Astrocyte of the cerebellum (primary cell): ENCODE measurements at places on chromosomes 2 and 18.

- peak; percentile 13 for DNase-seq
Observed at GRCh38 chr2:201234663-201235135, 25.6 kb upstream of the CASP8 start.

- no peak for DNase-seq
Observed at GRCh38 chr2:226052772-226053416, 653.4 kb downstream of the NYAP2 start.

DNA sequence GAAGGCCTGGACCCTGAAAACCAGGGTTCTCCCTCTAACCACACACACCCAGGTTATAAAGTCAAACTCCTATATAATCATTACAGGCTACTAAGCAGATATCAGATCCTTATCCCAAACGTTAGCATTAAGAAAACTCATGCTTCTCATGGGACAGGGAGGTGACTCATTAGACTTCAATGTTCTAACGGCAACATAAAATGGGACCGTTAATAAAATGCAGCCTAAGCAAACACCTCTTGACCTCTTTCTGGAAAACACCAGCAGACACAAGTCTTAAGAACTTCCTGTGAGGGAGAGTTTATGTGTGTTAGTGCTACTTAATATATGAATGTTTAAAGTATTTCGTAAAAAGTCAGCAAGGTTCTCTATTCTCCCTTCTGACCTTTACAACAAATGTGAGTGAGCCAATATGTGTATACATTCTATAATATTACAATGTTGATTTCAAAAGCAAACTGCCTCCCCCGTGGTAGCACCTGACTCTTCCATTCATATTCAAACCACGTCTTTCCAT is 31.7 kb downstream of the LPIN2 start:
- DNase-seq = peak; percentile 28

DNA sequence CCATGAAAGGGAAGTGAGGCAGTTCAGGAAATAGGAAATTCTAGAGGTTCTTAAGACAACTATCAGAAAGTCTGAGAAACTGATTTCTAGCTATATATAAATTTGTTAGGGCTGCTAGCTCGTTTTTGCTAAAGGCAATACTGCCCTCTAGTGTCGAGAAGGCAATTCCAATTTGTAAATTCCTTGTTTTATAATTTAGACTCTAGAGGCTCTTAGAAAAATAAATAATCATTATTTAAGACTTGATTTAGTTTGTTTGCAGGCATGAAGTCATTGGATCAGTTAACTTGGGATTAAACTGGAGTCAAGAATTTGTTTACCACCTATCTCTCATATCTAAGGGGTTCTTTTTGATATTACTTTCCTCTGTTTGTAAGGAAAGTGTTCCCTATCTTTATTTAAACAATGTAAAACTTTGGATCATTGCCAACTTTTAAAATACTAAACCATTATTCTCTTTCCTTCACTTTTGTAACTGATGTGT is 66.2 kb downstream of the ACVR2A start:
- peak; percentile 77 for DNase-seq

DNA sequence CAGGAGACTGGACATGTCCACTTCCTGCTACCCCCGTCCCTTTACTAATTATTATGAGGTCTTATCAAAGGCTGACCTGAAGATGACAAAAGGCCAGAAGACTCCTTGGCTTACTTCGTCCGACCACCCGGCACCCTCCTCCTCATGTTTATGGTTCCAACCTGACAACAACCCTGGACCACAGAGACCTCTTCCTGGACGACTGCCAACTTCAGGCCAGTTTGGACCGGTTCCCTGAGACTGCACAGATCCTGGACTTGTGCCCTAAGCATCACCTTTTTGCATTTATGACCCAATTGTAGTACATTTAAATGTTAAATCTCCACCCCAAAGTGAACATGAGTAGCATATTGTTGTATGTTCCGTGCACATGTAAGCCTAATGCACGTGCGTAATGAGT is 5.8 kb downstream of the DRC1 start:
- DNase-seq = no peak

DNA sequence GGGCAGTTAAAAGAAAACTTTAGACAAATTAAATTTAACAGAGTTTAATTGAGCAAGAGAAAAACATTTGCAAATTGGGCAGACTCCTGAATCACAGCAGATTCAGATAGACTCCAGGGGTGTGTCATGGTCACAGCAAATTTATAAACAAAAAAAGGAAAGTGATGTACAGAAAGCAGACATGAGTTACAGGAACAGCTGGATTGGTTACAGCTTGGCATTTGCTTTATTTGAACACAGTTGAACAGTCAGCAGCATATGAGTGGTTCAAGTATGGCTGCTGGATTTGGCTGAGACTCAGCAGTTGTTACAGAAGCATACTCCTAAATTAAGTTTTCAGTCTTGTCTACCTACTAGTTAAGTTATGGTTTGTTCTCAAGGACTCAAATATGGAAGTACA is 82.3 kb upstream of the NYAP2 start:
- DNase-seq = no peak

DNA sequence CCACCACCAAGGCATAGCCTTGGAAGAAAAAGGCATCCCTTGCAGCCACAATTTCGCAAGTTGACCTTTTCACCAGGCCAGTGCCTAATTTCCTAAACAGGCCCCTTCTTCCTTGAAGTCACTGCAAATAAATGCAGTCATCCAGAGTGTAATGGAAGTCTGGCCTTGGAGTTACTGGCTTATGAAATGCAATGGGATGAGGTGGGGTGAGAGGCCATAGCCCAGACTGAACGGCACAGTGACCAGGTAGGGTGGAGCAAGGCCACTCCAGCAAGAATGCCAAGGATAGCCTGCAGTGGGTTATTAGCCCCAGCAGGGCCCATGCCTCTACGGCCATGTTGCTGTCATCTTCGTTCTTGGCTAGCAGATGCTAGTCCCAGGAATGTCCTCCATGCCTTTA is 68.4 kb downstream of the BCL11A start:
- DNase-seq = no peak

DNA sequence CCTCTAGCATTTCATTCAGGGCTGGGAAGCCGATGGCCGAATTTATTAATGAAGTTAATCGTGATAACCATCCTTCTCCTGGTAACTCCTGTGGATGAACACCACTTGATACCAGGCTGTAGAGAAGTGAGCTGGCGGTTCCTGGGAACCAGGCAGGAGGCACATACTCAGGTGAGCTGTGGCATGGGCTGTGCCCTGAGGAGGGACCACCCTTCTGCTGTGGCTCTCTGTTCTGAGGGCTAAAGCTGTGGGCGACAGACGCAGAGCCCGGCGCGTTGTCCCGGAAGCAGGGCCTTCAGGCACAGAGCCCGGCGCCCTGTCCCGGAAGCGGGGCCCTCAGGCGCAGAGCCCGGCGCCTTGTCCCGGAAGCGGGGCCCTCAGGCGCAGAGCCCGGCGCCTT is 462.3 kb upstream of the SALL3 start:
- DNase-seq = no peak

- no peak for DNase-seq
Observed at GRCh38 chr2:52264488-52264887, 1232.6 kb upstream of the NRXN1 start.

GRCh38 chr2:18551169-18551568 is 9.3 kb downstream of the RDH14 start:
- no peak for DNase-seq

DNA sequence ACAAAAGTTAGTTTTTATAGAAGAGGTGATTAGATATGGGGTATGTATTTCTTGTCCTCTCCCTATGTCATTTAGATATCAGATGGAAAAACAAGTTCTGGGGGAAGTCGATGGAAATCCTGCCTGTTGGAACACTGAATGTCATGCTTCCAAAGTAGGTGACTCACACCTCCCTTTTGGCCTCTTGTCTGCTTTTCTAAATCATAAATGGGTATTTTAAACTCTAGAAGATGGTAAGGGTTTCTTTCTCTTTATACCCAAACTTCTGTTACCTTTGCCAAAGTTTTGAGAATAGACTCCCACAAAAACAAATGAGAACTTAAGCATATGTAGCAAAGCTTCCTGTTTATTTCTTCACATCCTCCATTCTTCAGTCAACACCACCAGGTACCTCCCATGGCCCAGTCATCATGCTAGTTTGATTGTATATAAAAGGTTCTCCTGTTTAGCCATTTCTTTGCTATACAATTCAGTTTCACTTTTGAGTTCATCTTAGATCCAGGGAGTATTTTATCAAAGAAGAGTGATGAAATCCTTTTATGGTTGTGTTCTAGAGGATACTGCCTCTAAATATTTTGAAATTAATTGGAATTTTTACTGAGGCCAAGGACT is 63.9 kb downstream of the PRKRA start:
- DNase-seq = no peak
